ENCODE measurements at places on chromosomes 5 and 9.

DNA sequence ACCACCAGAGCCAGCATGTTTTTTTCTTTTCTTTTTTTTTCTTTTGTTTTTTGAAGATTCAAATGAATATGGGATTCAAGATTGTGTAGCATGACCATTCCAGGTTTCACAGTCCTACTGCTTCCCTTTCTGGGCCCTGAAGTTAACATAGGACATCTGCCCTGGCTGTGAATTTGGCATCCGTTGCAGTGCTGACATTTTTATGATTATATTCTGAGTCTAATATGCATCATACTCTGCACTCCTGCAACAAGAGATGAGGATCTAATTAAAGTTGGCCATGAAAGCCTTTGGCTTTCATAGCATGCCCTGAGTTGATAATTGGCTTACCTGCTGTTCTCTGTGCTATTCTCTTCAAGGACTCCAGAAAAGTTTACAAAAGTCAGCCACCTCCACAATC lies 29.8 kb downstream of the C5orf22 start:
- DNase-seq, result no peak

- DNase-seq, result no peak
Observed at GRCh38 chr9:130036099-130036498, 6.9 kb downstream of the FNBP1 start.

DNA sequence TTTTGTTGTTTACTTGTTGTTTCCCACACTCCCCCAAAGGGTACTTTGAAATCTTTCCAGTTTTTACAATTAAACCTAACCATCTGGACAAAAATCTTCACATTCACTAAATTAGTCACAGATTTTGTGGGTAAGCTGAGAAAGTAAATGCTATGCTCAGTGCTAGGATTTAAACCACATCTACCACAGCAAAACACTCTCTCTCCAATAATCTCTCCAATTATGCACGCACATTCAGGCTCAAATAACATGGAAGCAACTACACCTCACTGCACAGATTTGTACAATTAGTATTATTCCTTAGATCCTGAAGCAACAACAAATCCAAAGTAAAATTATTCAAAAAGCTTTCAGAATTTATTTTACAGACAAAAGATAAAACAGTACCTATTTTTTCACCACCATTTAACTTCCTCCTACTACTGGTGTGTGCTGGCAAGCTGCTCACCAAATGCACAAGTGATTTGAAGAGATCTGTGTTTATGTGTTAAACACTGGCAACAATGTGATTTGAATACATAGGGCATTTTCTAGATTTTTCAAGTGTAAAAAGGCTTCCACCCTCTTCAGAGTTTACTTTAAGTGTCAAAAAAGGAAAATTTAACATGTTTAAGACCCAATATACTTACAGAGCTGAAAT lies 16.6 kb downstream of the ZNF608 start:
- DNase-seq, result no peak

GRCh38 chr5:103298117-103298516 lies 39.6 kb downstream of the MACIR start:
- DNase-seq, result no peak

DNA sequence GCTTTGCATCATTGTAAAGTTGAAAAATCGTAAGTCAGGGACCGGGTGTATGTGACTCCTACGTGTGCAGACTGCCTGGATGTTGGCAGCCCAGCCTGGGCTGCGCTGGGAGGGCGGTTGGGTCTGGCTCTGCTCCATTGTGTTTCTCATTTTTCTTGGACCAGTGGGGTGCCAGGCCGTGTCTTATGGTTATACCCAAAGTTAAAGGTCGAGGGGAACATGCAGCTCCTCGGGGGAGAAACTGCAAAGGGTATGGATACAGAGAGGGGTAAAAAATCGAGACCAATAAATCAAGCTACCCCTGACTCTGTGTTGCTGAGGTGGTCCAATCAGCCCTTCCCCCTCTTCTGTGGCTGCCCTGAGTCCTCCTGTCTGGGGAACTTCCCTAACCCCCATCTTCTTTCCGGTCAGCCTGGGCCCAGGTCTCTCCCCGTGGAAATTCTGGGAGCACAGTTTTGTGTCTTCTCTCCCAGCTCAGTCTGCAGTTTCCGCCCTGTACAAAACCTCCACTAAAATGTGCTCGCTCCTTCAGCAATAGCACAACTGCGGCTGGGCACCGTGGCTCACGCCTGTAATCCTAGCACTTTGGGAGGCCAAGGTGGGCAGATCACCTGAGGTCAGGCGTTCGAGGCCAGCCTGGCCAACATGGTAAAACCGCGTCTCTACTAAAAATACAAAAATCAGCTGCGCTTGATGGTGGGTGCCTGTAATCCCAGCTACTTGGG lies 34.1 kb upstream of the UNC5A start:
- DNase-seq, result no peak

- DNase-seq, result no peak
Observed at GRCh38 chr5:133338504-133339355, 273.6 kb downstream of the FSTL4 start.

DNA sequence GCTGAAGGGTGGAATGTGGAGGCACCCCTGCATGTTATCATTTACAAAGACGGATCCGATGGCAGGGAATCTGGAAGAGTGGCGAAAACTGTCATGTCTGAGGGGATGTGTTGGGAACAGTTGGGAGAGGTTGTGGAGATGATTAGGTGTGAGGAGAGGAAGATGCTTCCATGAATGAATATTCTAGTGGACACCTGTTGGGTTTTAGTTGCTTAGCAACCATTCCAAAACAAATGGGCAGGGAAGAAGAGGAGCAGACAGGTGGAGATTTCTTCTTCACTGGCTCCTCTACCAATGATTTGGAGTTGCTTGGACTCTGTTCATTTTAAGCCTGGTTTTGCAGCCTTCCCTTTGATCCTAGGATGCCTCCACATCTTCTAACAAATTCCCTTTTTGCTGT lies 465.3 kb upstream of the CLINT1 start:
- DNase-seq, result no peak

- no peak for DNase-seq
Observed at GRCh38 chr5:9538504-9538903, 7.4 kb downstream of the SEMA5A start.

DNA sequence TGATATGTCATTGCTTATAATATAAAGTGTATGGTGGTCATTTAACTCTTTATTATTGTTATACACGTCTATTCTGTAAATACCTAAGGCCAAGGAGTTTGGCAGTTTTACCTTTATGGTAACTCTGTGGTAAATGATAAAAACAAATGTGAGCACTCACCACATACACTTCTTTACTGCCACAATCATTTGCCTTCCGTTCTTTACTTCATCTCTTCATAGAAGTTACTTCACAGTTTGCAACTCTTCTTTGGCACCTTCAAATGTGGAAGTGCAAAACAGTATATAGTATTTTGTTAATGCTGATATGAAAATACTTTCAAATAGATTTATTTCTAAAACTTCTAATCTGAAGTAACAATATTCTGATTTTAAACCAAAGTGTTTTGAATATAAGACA lies 4.4 kb upstream of the MEF2C start:
- DNase-seq, result no peak

- DNase-seq, result no peak
Observed at GRCh38 chr5:89722538-89722937, 687.0 kb downstream of the CETN3 start.

GRCh38 chr9:89171693-89172092 lies 6.9 kb downstream of the SHC3 start:
- DNase-seq, result no peak
